ENCODE measurements at places on chromosomes 16 and 17.

GRCh38 chr17:81741049-81741593 lies 29.0 kb downstream of the SLC25A10 start:
- no peak for DNase-seq

- no peak for DNase-seq
Observed at GRCh38 chr16:15900901-15901500, 12.6 kb upstream of the CEP20 start.

- no peak for DNase-seq
Observed at GRCh38 chr16:23523321-23523720, 13.0 kb upstream of the GGA2 start.

- DNase-seq: no peak
Observed at GRCh38 chr17:10657879-10658278, 770 bp upstream of the MYH3 start.

DNA sequence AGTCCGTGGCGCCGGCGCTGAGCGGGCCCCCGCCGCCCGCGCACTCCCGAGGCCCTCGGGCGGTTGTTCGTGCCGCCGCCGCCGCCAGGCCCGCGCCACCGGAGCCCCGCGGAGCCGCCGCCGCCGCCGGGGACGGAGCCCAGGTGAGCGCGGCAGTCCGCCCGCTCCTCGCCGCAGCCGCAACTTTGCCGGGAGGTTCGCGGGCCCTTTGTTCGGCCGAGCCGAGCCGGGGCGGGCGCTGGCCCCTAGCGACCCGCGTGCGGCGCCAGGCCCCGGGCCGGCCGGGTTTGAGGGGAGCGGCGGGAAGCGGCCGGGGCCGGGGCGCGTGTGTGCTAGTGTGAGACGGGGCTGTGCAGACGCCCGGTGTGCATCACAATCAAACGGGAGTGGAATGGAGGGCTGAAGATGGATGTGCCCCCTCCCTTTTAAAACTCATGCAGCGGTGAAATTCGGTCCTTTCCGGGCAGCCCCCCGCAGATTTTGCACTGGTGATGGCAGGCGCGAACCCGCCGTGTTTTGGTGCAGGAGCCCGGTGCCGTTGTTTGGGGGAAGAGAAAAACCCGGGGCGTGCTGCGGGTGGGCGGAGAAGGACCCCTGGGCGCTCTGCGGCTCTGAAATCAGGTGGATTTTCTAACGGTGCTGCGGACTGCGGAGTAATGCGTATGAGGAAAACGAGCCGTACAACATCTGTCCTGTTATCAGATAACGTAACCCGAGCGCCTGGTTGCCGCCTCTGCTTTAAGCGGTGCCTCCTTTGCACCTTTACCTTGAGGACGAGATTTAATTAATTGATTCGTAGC lies 823 bp downstream of the TNRC6C start:
- no peak for DNase-seq

- DNase-seq: no peak
Observed at GRCh38 chr16:88534638-88535190, 35.5 kb upstream of the ZC3H18 start.

GRCh38 chr17:30228011-30228410 lies 7.5 kb downstream of the SLC6A4 start:
- no peak for DNase-seq

GRCh38 chr16:24116046-24116776 lies 139.9 kb upstream of the CACNG3 start:
- DNase-seq: no peak

DNA sequence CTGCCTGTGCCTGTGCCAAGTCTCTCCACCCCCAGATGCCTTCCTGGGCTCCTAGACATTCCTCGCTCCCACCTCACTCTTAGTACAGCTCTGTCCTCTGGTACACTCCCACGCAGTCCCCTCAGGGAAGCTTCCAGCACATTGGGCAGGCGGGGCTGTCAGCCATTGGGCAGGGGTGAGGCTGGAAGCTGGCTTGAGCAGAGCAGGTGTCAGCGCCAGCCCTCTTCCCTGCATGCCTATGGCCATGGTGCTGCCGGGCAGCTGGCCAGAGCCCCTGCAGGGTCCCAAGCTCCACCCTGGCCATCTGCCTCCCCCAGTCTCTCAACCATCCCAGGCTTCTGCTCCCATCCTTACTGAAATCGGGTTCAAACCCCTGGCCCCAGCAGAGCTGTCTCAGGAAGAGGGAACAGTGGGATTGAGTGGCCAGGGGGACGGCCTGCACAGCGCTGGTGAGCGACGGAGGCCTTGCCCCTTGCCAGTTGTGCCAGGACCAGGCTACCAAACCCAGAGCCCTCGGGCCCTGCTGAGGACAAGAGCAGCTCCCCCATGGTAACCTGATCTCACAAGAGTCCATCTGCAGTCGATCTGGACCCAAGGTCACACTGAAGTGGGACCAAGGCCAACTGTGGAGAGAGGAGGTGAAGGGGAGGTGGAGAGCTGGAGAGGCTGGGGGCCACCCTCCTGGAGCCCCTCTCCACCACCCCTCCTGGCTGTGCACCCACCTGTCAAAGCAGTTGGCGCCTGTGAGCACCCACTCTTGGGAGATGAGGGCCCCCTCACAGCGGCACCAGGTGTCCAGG lies 2.4 kb upstream of the B9D1 start:
- DNase-seq: no peak

- DNase-seq: peak; percentile 48
Observed at GRCh38 chr17:73591296-73592078, 52.8 kb downstream of the SDK2 start.

- no peak for DNase-seq
Observed at GRCh38 chr17:77258638-77259037, 117.9 kb downstream of the SEC14L1 start.

DNA sequence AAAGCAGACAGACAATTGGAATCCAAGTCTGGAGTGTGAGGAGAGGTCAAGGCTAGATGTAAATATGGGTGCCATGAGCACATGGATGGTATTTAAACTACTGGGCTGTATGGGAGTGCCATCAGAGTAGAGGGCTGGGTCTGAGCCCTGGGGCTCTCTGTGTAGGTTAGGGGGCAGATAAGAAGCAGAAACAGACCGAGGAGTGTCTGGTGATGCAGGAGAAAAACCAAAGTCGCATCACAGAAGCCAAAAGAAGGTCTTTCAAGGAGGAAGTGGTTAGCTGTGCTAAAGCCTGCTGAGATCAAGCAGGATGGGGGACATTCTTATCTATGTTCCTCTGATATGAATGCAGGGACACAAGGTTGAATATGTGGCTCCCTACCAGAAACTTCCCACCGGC lies 1.9 kb downstream of the TSEN54 start:
- no peak for DNase-seq

DNA sequence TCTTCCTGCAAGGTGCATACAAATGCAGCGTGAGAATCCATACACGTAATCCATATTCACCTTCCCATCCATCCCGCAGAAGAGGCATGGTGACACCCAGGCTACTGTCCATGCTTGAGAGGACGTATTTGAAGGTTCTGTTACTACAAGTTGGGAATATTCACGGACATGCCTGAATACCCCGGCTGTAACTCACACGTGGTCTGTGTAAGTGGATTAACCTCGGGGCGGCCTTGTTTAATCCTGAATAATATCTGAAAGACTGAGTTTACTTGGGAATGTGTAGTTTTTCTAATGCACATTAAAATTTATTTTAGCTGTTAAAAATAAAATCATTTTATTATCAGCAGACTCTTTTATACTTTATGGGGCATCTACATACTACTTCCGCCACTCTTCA lies 13.1 kb downstream of the CPSF4L start:
- no peak for DNase-seq

GRCh38 chr16:11033629-11034420 lies 89.5 kb downstream of the CLEC16A start:
- DNase-seq: no peak

DNA sequence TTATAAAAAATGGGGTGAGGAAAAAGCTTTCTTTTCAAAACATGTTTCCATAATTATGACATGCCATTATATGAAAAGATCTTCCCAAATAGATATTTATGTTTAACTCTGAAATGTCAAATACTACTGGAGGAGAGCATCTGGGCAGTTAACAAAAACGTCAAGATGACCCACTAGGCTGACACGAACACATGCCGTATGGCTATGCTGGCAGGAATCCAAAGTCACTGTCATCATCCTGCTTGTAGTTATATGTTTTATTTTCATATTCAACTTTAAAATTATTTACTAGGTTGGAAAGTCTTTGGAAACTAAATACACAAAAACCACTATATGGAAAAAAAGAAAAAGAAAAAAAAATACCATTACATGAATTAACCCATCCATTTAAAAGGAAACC lies 27.3 kb downstream of the ANKFY1 start:
- no peak for DNase-seq

GRCh38 chr17:75731086-75731715 lies 9.9 kb downstream of the ITGB4 start:
- DNase-seq: no peak

DNA sequence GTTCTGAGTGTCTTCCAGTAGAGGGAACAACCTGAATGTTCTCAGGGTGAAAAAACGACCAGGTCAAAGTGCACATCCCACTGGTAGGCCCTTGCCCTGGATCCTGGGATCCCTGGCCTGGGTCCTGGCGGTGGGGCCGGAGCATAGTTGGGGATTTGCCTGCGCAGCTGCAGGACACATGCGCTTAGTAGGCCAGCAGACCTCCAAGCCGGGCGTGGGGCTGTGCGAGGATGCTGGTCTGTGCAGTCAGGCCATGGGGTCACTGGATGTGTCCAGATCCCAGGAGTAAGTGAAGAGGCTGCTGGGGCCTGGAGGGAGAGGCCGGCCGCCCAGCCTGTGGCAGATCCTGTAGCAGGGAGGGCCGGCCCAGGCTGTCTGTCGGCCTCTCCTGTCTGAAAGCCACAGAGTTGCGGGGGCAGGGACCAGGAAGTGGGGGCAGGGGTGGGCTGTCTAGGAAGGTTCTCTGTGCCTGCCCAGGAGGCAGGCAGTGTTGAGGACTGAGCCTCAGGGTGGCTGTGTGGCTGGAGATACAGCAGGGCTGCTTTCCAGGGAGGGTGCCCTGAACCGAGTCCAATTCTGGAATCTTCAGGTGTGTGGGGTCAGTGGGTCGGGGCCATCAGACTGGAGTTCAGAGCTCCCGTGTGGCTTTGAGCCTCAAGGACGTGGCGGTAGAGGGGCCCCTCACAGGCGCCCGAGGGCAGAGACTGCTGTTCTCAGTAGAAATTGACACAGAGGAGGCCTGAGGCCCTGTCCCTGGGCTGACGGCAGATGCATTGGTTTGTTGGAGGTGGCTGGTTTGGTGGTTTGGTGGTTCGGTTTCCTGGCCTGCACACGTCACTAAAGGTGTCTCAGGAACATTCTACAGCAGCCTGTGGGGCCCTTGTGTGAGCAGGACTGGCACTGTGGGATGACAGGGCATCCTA lies 17.2 kb upstream of the NUDT16L1 start:
- no peak for DNase-seq

DNA sequence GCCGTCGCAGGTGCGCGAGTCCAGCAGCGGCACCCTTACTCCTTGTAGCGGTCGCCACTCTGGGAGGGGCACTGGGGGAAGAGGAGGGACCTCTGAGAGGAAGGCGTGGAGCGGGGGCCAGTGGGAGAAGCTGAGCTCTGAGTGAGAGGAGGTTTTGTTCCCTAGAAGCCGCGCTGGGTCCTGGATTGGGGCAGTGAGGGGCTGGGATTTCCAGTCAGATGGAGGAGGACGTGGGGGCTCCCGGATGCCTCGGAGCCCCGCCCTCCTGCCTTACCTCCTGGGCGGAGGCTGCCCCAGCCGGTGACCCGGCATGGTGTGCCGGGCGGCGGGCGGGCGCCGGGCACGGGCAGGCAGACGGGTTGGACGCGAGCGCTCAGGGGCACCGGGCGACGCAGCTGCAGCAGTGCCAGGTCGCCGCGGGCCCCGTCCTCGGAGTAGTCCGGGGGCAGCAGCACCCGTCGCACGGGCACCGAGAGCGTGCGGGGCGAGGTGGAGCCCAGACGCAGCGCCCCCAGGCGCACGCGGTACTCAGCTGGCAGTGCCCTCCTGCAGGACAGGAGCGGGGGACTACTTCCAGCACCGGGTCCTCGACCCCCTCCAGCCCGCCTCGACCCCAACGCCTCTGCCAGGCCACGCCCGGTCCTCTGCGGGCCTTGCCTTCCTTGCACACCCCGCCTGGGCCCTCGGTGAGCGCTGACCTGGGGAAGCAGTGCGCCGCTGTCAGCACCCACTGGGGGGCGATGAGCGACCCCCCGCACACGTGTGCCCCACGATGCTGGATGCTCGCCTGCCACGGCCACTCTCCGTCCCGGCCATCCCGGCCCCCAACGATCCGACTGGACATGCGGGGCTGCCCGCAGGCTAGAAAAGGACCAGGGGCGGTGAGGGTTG lies 2.0 kb downstream of the PRSS33 start:
- no peak for DNase-seq

GRCh38 chr17:76714822-76715495 lies 4.2 kb upstream of the MXRA7 start:
- DNase-seq: no peak

GRCh38 chr17:68195667-68196393 lies 52.0 kb upstream of the AMZ2 start:
- DNase-seq: no peak

GRCh38 chr17:63840591-63841349 lies 1.7 kb downstream of the SMARCD2 start:
- DNase-seq: no peak

DNA sequence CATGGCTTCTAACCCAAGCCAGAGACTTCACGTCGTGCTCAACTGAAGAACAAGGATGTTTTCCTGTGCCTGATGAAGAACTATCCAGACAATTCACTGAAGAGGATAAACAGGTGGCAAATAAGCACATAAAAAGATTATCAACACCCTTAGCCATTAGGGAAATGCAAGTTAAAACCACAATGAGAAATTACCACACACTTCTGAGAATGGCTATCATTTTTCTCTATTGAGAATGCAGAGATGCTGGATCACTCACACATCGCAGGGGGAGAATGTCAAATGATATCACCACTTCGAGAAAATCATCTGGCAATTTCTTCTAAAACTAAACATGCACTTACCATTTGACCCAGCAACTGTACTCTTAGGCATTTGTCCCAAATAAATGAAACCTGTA lies 162.8 kb downstream of the IRX3 start:
- DNase-seq: no peak

- DNase-seq: no peak
Observed at GRCh38 chr17:69192754-69193153, 35.9 kb downstream of the ABCA10 start.

GRCh38 chr17:15954222-15954621 lies 9.3 kb downstream of the ADORA2B start:
- no peak for DNase-seq

DNA sequence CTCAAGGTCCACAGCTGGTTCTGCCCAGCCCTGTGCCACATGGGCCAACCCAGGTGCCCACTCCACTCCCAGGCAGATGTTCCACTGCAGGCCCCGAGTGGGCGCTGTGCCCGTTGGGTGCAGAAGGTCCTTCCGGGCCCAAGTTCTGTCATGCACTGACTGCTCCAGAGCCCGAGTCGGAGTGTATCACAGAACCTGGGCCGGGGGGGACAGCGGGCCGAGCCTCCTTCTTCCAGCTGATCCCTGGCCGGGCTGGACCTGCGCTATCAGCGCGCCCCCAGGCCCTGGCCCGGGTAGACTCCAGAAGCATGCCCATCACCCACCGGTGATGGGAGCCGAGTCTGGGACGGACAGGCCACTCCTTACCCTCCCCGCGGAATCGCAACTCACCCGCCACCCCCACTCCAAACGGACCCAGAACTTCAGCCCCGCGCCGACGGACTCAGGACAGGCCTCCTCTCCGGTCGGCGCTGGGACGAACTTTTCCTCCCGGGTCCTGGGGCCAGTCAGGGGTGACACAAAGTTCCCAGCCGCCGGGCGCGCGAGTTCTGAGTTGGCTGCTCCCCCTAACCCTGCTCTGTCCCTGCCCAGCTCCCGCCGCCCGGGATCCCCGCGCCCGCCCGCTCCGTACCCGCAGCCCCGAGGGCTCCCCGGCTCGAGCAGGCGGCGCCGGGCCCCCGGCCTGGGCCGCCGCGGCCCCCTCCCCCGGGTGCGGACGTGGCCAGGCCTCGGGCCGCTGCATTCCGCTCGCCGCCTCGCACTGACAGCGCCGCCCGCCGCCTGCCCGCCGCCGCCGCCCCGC lies at the start of gene COPZ2:
Gene COPZ2, minus strand, starts transcription at position 762 of the 802 bp plus-strand sequence. Its CDS starts 20 bp downstream, at position 742.
- DNase-seq: no peak
